ENCODE measurements at places on chromosomes 11 and 22. TPM values are rescaled to one million over a fixed set of nuclear protein-coding genes. Genes with fewer than 3 reads are reported as not detected.
A peak's percentile ranks its signal among the peaks of the same experiment; 100 is the strongest.

Gene OR2D2
- 0.20 TPM for total RNA-seq

Gene MRGPRF
- 1.7 TPM for total RNA-seq

Gene NEFH
- not detected for total RNA-seq

Gene OR4C46
- total RNA-seq = not detected

Gene SLC25A18
- total RNA-seq = 0.08 TPM

Gene KRTAP5-9
- total RNA-seq = 0.36 TPM

Gene GRIK4
- total RNA-seq = 0.08 TPM

Gene OR6T1
- not detected for total RNA-seq

Gene CHRM4
- 0.12 TPM for total RNA-seq

Gene ANO9
- total RNA-seq = 12.8 TPM

Gene SMTN
- 21.1 TPM for total RNA-seq

Gene DDX25
- not detected for total RNA-seq

Gene KRTAP5-2
- not detected for total RNA-seq

Gene ENTHD1
- total RNA-seq = not detected

GRCh38 chr11:61460986-61461385 is 31.1 kb downstream of the SDHAF2 start:
- no peak for ATAC-seq

GRCh38 chr11:12067796-12068357 is 42.5 kb upstream of the MICAL2 start:
- no peak for ATAC-seq

DNA sequence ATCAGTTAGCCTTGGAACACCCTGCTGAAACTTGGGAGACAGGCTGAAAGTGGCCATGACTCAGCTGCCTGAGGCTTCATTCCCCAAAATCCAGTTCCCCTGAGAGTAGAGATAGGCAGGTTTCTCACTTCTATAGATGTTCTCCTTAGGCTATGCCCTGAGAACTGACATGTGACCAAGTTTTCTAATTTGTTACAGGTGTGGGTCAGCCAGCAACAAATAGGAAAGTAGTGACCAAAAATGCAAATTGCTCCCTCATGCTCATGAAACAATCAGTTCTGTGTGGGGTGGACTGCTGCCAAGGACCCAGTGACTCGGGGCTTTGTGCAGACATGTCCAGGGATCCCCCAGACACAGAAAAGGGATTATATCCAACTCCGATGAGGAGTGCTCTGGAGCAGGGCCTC is 7.3 kb upstream of the CCDC15 start:
- ATAC-seq = peak; percentile 11

GRCh38 chr11:11973361-11973800 is 35.0 kb downstream of the DKK3 start:
- no peak for ATAC-seq

- ATAC-seq = no peak
Measured at GRCh38 chr11:58586998-58587397, 8.1 kb downstream of the ZFP91 start.

- no peak for ATAC-seq
Measured at GRCh38 chr11:110287537-110287936, 8.9 kb downstream of the RDX start.

DNA sequence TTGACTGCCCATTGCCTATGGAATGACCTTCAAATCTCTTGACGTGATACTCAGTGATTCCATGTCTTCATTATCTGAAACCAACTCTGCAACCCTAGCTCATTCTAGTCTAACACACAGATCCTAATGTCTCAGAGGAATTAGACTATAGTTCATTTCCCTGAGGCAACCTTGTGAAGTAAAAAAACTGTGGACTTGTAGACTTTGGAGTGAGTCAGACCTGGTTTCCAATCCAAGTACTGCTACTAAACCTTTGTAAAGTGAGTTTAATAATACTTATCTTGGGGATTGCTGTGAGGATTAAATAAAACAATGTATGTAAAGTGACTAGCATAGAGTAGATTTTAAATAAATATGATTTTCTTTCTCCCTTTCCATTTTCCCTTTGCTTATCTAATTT is 226.1 kb downstream of the BLID start:
- ATAC-seq = peak; percentile 70

DNA sequence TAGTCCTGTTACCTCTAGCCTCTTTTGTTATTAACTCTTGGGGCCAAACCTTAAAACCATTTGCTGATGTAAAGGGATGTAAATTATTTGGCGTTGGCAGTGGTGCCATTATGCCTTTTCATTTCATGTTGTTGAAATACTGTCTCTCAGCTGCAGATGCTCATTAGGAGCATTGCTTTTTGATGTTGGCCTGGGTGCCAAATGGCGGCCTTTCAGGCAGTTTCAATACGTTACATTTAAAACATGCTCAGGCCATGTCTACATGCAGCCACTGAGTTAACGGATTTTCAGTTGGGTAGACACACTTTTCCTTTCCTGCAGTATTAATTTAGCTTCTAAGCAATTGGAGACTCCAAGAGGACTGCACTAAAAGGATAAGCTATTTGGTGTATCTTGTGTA is 5.3 kb downstream of the NCAM1 start:
- no peak for ATAC-seq

GRCh38 chr11:20261526-20261925 is 101.3 kb upstream of the DBX1 start:
- ATAC-seq = no peak

- no peak for ATAC-seq
Measured at GRCh38 chr11:43447151-43447550, 88.4 kb downstream of the TTC17 start.

GRCh38 chr22:41501209-41501608 is 32.3 kb downstream of the ACO2 start:
- ATAC-seq = peak; percentile 58

DNA sequence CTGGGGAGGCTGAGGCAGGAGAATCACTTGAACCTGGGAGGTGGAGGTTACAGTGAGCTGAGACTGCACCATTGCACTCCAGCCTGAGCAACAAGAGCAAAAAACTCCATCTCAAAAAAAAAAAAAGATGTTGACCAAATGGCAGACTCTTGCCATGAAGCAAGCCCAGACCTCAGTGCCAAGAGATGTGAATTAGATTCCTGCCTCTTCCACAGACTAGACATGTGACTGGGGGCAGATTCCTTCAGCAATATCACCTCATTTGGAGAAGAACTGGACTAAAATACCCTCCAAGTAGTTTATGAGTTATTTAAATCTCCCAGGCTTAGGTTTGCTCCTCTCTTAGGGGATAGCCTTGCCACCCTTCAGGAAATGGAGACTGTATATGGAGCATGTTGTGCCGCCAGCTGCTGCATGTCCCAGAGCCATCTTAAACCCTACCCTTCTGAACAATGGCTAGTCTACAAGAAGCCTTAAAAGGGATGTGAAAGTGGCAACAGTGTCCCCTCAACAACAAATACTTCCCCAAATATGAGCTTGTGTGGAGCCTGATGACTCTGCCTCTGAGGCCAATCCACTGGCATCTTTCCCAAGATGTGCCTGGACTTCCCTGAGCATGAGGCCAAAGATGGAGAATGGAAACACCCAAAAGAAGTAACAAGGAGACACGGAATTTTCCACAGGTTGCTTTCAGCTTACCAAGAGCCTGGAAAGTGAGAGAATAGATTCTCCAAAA is 763 bp upstream of the MS4A7 start:
- peak; percentile 52 for ATAC-seq

- ATAC-seq = peak; percentile 60
Measured at GRCh38 chr11:22807855-22808570, 21.6 kb downstream of the SVIP start.

GRCh38 chr11:19978668-19979518 is 181.4 kb downstream of the DBX1 start:
- ATAC-seq = peak; percentile 92

DNA sequence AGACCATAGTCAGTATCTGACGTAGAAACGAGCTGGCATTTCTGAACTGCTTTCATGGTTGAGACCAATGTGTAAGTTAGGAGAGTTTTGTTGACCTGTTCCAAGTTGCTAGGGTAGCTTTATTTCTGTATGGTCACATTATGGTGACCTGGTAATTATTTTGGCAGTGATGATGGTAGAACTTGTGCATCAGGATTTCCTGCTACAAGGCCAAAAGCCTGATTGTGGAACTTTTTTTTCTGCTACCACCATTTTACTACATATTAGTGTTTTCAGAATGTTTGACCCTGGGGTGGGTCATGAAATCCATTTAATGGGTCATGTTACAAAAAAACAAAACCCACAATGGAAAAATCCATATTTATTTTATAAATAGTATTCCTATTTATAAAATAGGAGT is 18.9 kb downstream of the FBXO7 start:
- no peak for ATAC-seq

- no peak for ATAC-seq
Measured at GRCh38 chr22:32217465-32217864, 12.6 kb upstream of the RFPL2 start.

GRCh38 chr22:26565889-26566288 is 24.0 kb downstream of the TPST2 start:
- ATAC-seq = no peak

- no peak for ATAC-seq
Measured at GRCh38 chr11:88250566-88251242, 75.5 kb upstream of the RAB38 start.

DNA sequence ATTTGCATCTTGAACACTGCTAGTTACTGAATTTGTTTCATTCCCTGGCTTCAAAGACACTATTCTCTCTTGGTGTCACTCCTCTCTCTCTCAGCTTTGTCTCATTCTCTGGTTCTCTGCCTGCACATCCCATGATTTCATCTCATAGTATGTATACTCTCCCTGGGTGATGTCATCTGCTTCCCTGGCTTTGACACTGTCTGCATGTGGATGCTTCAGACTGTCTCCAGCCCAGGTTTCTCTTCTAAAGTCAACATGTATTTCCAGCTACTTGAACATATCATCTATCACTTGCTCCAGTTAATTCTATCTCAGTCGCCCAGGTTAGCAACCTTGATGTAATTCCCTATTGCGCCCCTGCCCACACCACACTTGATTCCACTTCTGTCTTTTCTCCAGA is 9.3 kb upstream of the ACAT1 start:
- ATAC-seq = no peak

- no peak for ATAC-seq
Measured at GRCh38 chr22:17818649-17819048, 44.4 kb upstream of the BID start.

DNA sequence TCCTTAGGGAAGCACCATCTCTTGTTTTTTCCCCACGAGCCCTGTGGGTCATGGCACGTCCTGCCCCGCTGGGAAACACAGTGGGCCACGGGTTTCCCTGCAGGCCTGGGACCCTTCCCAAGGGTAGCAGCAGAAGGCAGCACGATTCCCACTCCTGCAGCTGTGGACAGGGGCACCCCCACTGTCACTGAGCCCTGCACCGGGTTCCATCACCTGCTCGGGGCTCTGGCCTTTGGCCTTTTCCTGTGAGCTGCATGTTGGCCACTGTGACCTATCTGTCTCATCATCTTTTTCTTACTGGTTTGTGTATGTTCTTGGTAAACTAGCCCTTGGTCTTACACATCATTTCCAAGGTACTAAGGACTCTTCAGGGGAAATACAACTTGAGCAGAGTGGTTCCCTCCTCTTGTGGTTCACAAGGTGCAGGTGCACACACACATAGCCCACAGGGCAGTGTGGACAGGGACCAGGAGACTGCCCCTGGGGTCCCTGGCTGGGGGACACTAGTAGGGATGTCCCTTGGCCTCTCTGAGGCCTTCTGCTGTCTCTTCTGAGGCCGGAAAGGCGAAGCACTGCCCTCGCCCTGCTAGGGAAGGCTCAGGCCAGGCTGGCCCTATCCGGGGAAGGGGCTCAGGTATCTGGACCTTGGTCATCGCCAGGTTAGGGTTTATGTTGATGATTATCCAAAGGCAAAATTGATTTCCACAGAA is 19.0 kb upstream of the TXNRD2 start:
- ATAC-seq = no peak

DNA sequence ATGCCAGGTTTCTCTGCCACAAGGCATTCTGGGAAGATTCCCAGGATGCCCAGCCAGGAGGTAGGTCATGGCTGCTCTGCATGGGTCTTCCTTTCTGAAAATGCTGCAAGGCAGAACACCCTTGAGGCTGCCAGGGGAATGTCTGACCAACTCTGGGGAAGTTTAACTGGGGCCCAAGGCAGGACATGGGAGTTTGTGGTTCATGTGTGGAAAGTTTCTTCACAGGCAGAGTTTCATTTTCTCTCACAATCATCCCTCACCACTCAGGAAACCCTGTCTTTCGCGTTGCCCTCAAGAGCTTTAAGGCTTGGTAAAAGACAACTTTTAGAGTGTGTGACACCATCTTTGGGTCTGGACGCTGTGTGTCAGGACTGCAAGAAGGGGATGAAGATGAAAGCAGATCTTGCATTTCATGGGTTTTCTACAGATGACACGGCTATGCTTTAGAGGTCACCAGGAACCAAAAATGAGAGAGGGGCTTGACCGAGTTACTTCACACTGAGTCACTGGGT is 133.5 kb downstream of the CD44 start:
- no peak for ATAC-seq

DNA sequence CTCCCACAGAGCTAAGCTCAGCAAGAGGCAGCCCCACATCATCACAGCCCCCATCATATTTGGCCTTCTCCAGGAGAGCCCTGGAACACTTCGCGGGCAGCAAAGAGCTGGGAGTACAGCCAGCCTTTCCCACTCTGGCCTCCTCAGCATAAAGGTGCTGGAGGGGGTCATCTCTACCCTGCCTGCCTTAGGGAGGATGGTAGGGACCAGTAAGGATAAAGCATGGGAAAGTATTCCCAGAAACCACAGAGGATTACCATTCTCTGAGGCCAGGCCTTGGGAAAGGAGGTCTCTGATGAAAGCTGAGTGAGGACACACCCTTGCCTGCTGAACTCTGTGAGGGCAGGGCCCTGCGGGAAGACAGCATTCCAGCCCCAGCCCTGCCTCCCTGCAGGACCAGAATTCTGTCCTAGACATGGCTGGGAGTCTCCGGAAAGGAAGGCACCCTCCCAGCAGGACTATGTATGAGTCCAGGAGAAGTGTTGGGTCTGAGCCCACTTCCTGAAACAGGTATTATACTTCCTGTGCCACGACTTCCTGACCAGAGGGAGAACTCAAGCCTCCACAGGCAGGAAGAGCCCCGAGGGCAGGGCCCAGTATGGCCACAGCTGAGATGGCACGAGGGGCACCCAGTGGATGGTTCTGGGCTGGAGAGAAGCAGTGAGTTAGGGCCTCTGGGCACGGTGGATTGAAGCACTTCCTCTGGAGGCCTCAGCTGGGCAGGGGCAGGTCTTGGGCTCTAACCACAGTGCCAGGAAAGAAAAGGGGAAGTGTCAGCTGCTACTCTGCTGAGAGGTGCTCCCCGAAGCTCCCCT is 12.9 kb upstream of the CASTOR1 start:
- ATAC-seq = peak; percentile 30

GRCh38 chr22:23526596-23527316 is 53.3 kb downstream of the IGLL1 start:
- no peak for ATAC-seq

GRCh38 chr11:131025020-131025419 is 108.7 kb upstream of the SNX19 start:
- peak; percentile 81 for ATAC-seq

- ATAC-seq = peak; percentile 25
Measured at GRCh38 chr11:124898711-124899110, 1.0 kb upstream of the ROBO4 start.

DNA sequence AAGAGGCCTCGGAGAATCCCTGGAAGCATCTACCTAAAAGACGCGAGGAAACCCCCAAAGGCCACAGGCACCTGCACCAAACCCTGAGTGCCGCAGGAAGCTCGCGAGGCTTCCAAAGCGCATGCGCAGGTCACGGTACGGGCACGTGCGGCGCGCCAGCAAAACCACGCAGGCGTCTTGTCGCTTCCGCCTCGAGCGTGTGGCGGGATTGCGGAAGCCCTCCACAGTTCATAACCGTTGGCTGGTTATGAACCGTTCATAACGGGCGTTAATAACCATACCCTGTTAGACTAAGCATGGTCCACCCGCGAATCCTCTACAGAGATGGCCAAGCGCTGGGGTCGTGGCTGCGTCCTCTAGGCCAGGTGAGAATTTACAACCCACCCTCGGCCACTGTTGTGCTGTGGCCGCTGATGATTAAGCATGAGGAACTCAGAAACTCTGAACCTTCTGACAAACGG is 46.4 kb downstream of the MORC2 start:
- ATAC-seq = peak; percentile 44

All from esophagus mucosa (tissue), 1 donor.